ENCODE measurements at places on chromosomes 4 and X. TPM values are rescaled to one million over a fixed set of nuclear protein-coding genes. Genes with fewer than 3 reads are reported as not detected.
A peak's percentile ranks its signal among the peaks of the same experiment; 100 is the strongest.

DNA sequence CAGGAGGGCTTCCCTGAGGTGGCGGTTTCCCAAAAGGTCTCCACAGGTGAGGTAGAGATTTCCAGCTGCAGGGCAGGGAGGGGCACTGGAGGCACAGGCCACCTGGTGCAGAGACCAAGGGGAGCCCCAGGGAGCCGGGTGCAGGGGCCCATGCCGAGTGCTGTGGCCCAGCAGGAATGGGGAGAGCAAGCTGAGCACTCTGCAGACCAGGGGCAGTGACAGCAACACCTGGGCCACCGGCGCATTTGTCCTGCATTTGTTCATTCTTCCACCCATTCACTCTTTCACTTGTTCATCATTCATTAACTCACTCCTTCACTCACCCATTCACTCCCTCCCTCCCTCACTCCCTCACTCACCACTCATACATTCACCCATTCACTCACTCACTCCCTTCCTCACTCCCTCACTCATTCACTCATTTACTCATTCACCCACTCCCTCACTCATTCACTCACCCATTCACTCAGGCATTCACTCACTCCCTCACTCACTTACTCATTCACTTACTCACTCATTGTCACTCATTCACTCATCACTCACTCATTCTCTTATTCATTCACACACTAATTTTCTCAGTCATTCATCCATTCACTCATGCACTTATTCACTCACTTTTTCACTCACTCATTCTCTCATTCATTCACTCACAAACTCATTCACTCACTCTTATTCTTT lies 16.3 kb downstream of the CPZ start:
- no peak for DNase-seq
- no peak overlapping the region for H3K27ac ChIP-seq
- H3K4me1 ChIP-seq = no peaks in the 10 kb centered on the region

DNA sequence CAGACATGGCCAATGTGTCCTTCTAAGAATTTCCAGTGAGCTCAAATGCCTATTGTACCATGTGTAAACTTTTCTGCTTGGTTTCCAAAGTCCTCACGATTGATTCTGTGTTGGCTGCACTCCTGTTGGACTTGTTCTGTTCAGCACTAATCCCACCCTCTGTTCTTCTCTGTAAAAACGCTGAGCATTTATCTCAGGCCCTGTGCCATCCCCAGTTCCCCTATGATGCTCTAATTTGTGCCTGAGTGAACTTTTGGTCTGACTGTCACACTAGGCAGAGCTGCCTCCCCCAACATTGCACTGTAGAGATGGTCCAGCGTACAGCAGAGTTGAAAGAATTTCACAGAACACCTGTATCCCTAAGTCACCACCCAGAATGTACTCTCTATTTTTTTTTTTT lies 76.1 kb upstream of the STS start:
- no peaks in the 10 kb centered on the region for H3K27me3 ChIP-seq
- peaks cover 11% of the 10 kb centered on the region for H3K36me3 ChIP-seq
- H3K27ac ChIP-seq = no peak overlapping the region
- peaks cover 10% of the 10 kb centered on the region for H3K4me1 ChIP-seq
- DNase-seq = no peak

- peaks cover 19% of the 10 kb centered on the region for H3K4me1 ChIP-seq
- no peaks in the 10 kb centered on the region for H3K36me3 ChIP-seq
- no peak overlapping the region for H3K4me3 ChIP-seq
- no peak overlapping the region for H3K27ac ChIP-seq
- peaks cover 3% of the 10 kb centered on the region for H3K27me3 ChIP-seq
Observed at GRCh38 chrX:9180623-9181022, 146.7 kb upstream of the FAM9B start.

DNA sequence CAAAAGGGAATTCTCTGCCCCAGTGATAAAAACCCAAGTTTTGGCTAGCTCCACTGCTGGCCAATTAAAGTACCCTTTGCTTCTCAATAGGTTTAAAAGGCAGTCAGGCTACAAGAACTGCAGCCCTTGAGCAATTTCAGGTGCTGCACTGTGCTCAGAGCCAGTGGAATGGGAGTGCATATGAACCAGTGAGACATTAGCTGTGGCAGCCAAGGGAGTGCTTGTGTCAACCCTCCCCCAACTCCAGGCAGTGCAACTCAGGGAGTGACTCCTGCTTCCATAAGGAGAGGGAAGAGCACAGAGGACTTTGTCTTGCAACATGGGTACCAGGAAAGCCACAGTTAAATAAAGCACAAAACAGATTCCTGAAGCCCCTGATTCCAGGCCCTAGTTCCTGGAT lies 61.6 kb upstream of the VAMP7 start:
- no peaks in the 10 kb centered on the region for H3K36me3 ChIP-seq
- H3K4me1 ChIP-seq = peaks cover 10% of the 10 kb centered on the region
- H3K27me3 ChIP-seq = peaks cover 3% of the 10 kb centered on the region
- DNase-seq = no peak
- H3K4me3 ChIP-seq = no peak overlapping the region
- no peak overlapping the region for H3K27ac ChIP-seq

- H3K27me3 ChIP-seq = no peaks in the 10 kb centered on the region
- H3K27ac ChIP-seq = no peak overlapping the region
- peaks cover 32% of the 10 kb centered on the region for H3K4me1 ChIP-seq
Observed at GRCh38 chr4:53571936-53572599, 19.2 kb downstream of the LNX1 start.

DNA sequence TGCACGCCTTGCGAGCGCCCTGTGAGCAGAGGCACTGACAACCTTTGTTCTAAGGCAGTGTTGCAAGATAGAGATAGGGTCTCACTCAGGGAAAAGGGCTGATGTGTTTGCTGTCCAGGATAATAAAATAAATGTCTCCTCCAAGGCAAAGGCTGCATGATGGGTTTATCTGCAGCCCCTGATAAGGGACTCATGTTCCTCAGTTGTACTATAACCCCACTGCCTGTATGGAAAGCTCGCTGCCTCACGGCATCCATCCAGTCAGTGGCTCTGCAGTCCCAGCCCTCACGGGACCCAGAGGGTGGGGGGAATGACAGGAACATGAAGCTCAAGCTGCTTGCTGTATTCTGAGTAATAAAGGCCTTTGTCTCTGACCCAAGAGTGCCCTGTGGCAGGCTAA lies 22.6 kb downstream of the BCLAF3 start:
- H3K27me3 ChIP-seq = no peaks in the 10 kb centered on the region
- no peak overlapping the region for H3K4me3 ChIP-seq

GRCh38 chrX:107029752-107030151 lies 29.7 kb upstream of the MORC4 start:
- H3K4me3 ChIP-seq = no peak overlapping the region
- no peaks in the 10 kb centered on the region for H3K36me3 ChIP-seq
- H3K27me3 ChIP-seq = peaks cover 3% of the 10 kb centered on the region
- H3K27ac ChIP-seq = no peak overlapping the region

DNA sequence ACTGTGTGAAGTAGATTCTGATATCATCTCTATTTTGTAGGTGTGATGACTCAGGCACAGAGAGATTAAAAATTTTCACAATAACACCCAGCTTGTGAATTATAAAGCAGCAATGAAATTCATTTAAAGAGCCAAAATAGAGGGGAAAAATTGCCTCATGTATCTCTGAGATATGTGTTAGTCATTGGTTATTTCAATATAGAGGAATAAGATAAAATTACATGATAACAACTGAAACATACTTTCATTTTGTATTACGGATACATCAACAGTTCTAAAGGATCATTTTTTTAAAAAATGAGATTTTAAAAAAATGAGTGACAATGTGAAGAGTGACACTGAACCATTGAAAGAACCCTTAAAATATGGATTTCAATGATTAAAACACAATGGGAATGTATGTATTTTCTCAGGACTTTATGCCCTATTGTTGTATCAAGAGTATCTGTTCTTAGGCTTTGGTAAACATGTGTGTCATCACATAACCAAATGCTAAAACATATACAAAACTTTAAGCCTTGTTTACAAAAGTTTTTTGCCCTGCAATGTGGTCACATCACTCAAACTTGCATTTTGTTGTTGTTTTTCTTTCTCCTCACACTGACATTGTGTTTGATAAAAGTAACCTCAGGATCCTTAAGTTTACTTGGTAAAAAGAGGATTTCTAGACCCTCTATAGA lies 221.3 kb downstream of the ANTXR2 start:
- H3K27me3 ChIP-seq = peaks cover 2% of the 10 kb centered on the region
- peak overlapping the region; percentile 21 for H3K27ac ChIP-seq
- DNase-seq = no peak
- no peaks in the 10 kb centered on the region for H3K36me3 ChIP-seq

GRCh38 chr4:184406958-184407391 lies 67.4 kb downstream of the IRF2 start:
- no peak for DNase-seq
- H3K36me3 ChIP-seq = peaks cover 53% of the 10 kb centered on the region
- H3K4me3 ChIP-seq = no peak overlapping the region
- peaks cover 45% of the 10 kb centered on the region for H3K4me1 ChIP-seq
- no peak overlapping the region for H3K27ac ChIP-seq

GRCh38 chrX:40209951-40210617 lies 112.3 kb upstream of the BCOR start:
- H3K4me3 ChIP-seq = no peak overlapping the region
- H3K27me3 ChIP-seq = no peaks in the 10 kb centered on the region
- peak; percentile 28 for DNase-seq

DNA sequence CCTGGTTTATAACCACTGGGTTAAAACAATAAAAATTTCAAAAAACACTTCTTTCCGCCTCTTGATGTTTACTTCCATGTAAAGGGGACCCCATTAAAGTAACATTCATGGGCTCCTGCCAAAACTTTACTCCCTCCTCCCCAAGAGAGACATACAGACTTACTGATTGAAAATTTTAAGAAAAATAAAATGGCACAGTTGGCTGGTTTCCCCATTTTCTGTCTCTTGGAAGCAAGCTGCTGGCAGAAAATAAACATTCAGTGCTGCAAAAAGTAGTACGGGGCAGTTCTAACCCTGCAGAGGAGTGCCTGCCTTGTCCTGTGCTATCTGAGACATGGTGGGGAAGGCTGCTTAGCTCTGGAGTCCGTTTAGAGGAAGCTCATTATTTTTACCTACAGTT lies 187.3 kb upstream of the INTU start:
- no peak overlapping the region for H3K4me3 ChIP-seq
- H3K27me3 ChIP-seq = no peaks in the 10 kb centered on the region
- no peak for DNase-seq
- H3K27ac ChIP-seq = no peak overlapping the region
- no peaks in the 10 kb centered on the region for H3K4me1 ChIP-seq

GRCh38 chr4:2936773-2937145 lies 26.4 kb downstream of the NOP14 start:
- peaks cover 26% of the 10 kb centered on the region for H3K4me1 ChIP-seq
- peaks cover 42% of the 10 kb centered on the region for H3K36me3 ChIP-seq
- peak overlapping the region; percentile 87 for H3K27ac ChIP-seq

DNA sequence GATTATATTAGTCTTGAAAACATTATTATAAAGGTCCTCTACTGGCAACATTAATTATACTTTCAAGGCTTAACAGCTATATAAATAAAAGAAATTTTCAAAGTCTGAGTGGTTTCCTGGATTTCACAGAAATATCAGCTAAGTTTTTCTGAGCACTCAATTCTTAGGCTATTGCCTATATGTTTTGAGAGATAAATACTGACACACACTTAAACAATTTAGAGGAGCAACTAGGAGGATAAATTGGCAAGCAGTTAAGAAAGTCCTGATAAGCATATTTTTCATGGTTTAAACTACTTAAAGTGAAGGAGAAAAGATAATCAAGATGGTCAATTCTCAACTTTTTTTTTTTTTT lies 2.7 kb upstream of the MGARP start:
- peak; percentile 36 for DNase-seq
- peak overlapping the region; percentile 86 for H3K27ac ChIP-seq
- no peaks in the 10 kb centered on the region for H3K27me3 ChIP-seq
- H3K36me3 ChIP-seq = peaks cover 19% of the 10 kb centered on the region
- peaks cover 53% of the 10 kb centered on the region for H3K4me1 ChIP-seq

- H3K36me3 ChIP-seq = no peaks in the 10 kb centered on the region
- no peak overlapping the region for H3K4me3 ChIP-seq
- no peaks in the 10 kb centered on the region for H3K27me3 ChIP-seq
- no peaks in the 10 kb centered on the region for H3K4me1 ChIP-seq
- DNase-seq = peak; percentile 7
Observed at GRCh38 chrX:33434256-33435092, 223.1 kb upstream of the DMD start.

GRCh38 chrX:99242001-99242400 lies 1168.1 kb downstream of the PCDH19 start:
- H3K36me3 ChIP-seq = no peaks in the 10 kb centered on the region
- H3K4me1 ChIP-seq = no peaks in the 10 kb centered on the region
- DNase-seq = no peak

DNA sequence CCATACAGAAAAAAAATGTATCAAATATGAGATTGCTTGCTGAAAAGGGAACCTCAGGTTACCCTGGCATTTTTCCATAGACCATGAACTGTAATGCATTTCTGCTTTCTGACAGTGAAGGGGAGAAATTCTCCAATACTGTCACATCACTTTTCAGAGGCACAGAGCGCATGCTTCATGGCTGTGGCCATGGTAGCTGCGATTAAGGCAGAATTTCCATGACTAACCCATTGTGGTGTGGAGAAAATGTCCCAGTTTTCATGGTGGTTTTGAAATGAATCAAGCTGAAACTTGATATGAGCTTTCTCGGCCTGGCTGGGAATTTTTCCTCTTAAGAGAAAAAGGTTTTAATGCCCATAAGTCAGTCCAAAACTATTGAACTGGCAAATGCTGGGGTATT lies 39.5 kb upstream of the MAP3K15 start:
- H3K27ac ChIP-seq = peak overlapping the region; percentile 75
- peaks cover 24% of the 10 kb centered on the region for H3K4me1 ChIP-seq
- H3K27me3 ChIP-seq = no peaks in the 10 kb centered on the region
- H3K4me3 ChIP-seq = no peak overlapping the region
- no peaks in the 10 kb centered on the region for H3K36me3 ChIP-seq

GRCh38 chr4:99507349-99507748 lies 3.5 kb upstream of the C4orf17 start:
- no peaks in the 10 kb centered on the region for H3K36me3 ChIP-seq
- no peak overlapping the region for H3K27ac ChIP-seq
- no peak for DNase-seq

DNA sequence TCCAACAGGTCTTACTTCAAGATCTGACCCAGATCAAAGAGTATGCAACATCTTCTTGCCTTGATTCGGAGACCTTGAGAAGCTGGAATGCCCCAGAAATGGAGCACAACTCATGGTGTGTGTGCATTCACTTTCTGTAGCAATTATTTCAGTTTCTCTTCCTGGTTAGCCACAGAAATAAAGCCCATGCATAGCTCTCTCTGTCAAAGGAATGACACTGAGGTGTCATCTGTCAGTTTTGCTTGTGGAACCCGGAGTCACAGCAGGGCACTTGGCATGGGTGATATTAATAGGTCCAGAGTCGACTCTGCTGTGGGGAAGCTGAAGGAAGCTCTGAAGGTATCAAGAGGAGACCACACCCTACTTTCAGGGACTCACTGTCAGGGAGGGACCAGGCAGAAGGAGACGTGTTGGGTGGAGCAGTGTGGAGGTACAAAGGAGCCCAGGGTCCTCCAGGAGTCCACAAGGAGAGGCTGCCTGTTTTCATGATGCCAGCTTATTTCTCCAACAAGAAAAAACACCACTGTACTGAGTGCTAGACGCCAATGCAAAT lies 10.7 kb downstream of the CLNK start:
- no peak overlapping the region for H3K27ac ChIP-seq
- H3K36me3 ChIP-seq = no peaks in the 10 kb centered on the region
- H3K4me1 ChIP-seq = no peaks in the 10 kb centered on the region
- no peaks in the 10 kb centered on the region for H3K27me3 ChIP-seq
- no peak for DNase-seq

The ATOH1 gene
- not detected for total RNA-seq

The RTL9 gene
- 0.50 TPM for total RNA-seq

The HPGD gene
- total RNA-seq = not detected

The MAML3 gene
- 1.2 TPM for total RNA-seq

The TMEM31 gene
- total RNA-seq = not detected

The SLITRK2 gene
- not detected for total RNA-seq

The RASL11B gene
- total RNA-seq = 0.14 TPM

The CXCL1 gene
- total RNA-seq = 1.4 TPM
